ENCODE measurements at places on chromosomes 5 and 9.

DNA sequence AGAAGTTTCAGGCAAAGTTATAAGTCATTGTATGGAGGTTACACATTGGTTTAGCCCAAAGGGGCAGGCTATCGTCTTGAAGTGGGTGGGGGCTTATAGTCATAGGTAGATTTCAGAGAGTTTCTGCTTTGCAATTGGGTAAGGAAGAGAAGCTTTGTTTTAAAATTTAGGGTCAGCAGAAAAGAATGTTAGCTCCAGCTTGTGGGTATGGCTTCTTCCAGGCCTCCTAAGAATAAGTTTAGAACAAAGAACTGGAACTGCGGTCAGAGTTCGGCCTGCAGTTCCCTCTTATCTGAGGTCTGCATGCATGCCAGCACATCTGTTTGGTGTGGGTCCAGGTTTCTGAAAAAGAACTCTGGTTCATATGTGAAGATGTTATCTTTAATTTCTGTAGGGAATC is 96.1 kb downstream of the CYFIP2 start:
- no peak for DNase-seq

- DNase-seq = no peak
Observed at GRCh38 chr9:89021154-89021803, 30.0 kb downstream of the S1PR3 start.

DNA sequence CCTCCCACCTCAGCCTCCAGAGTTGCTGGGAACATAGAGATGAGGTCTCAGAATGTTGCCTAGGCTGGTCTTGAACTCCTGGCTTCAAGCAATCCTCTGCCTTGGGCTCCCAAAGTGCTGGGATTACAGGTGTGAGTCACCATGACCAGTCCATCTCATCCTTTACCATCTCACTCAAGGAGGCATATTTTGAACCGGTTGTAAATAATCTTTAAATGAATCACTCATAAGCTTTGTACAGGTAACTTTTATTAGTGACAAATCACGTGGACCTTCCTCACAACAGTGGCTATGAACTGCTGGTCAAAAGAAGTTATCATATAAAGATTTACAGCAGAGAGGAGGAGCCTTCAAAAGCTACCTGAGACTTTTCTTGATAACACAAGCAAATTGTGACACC is 70.7 kb downstream of the RFK start:
- no peak for DNase-seq

DNA sequence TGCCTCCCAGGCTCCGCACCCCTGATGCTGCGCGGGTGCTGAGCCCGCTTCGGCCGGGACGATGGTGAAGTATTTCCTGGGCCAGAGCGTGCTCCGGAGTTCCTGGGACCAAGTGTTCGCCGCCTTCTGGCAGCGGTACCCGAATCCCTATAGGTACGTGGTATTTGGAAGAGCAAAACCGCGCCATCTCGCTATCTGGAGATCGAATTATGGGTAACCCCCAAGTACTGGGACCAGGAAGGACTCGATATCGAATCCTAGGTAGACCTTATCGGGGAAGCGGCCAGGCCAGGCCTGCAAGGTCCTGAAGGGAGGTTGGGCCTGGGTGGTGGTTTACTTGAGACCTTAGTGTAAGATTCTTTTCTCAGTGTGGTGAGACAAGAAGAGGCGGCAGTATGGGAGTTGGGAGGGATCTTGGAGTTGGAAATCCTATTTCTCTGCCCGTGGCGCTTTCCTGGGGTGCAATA is 359 bp downstream of the PRELID1 start:
- DNase-seq = no peak

- peak; percentile 8 for DNase-seq
Observed at GRCh38 chr5:5128766-5129165, 11.4 kb upstream of the ADAMTS16 start.

- no peak for DNase-seq
Observed at GRCh38 chr5:73918791-73919221, 292.8 kb downstream of the ARHGEF28 start.

- DNase-seq = no peak
Observed at GRCh38 chr9:127817881-127818434, 15.3 kb downstream of the FPGS start.

DNA sequence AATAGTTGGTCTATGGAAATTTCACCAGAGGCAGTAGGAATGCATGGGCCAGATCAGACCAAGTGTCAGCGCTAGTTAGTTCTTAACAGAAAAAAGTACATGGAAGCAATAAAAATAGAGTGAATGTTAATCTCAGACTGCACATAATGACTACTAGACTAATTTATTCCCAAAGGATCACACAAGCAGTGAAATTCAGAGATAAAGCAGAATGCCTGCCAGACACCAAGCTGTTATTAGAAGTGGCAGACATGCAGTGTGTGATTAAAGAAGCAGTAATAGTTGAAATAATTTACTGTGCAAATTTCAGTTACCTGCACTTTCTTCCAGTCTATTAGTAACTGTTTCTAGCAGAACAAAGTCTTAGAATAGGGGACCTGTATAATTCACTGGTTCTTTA is 1024.2 kb downstream of the CDH9 start:
- no peak for DNase-seq

- DNase-seq = no peak
Observed at GRCh38 chr5:17302106-17302505, 84.7 kb downstream of the BASP1 start.
